Thoracic aorta (tissue), 2 donors: ENCODE measurements at places on chromosomes 7 and 10. TPM values are rescaled to one million over a fixed set of nuclear protein-coding genes. Genes with fewer than 3 reads are reported as not detected.

Gene TMEM196
- total RNA-seq: not detected

Gene AQP1
- 1,768 TPM for total RNA-seq

Gene OR9A2
- total RNA-seq: not detected

- peak; percentile 41 for DNase-seq
Observed at GRCh38 chr7:120857588-120858573, at the start of gene TSPAN12. Gene TSPAN12, minus strand, starts transcription at chr7:120858144. Its CDS starts 1,381 bp downstream, at chr7:120856763.

DNA sequence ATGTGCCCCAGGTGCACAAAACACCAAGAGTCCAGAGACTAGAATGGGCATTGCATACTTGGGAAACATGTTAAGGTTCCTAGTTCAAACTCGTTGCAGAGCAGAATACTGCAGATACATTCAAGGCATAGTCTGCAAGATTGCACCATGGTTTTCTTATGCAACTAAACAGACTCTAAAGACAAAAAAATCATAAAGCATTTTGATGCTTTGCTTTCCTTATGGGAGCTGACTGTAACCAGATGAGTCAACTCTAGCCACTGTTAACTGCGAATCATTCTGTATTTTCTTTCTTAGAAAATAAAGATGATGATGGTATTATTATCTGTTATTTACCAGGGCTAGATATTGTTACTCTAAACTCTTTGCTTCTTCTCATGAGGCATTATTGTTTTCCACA, 19.7 kb downstream of the TRUB1 start:
- no peak for DNase-seq

DNA sequence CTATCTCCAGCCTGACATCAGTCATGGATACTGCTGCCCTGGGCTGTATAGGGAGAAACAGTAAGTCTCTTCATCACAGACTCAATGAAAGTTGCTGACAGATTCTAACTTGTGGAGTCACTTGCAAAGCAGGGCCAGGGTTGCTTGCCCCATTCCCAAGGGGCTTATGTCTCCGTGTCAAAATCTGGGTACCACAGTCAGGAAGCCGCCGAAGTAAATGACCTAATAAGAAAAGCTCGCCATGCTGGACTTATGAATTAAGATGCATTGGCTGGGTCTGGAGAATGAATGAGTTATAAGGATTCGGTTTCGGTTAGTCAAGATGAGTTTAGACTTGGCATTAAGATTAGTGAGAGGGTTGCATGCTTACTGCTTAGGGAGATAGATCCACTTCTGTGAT, 10.8 kb upstream of the OR6V1 start:
- DNase-seq: no peak

DNA sequence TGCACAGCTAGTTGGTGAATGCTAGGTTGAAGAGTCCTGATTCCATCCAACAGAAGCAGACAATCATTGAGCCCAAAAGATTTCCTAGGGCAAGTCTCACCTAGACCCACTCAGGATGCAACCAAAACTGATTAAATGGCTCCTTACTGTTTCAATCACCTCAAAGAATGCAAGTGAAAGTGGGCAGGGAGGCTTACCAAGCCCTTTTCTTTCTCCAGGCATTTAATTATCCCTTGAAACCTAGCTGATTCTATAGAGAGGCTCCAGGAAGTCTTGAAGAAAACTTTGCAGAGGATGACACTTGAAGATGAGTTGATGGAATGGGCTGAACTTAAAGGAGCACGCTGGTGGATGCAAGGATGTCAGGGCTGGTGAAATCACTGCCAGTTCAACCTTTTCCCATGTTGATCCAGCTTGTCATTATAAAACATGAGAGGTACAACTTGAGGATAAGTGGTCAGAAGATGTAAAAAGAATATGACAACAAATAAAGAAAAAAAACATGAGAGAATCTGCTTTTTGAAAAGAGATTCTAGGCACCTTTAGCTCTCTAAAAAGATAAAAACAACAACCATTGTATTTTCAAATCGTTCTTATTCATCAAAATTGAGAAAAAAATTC, 2.3 kb upstream of the ANKRD1 start:
- no peak for DNase-seq
